Left ventricle myocardium inferior (tissue), 1 donor: ENCODE measurements at places on chromosomes 16 and 17. TPM values are rescaled to one million over a fixed set of nuclear protein-coding genes. Genes with fewer than 3 reads are reported as not detected.

Gene OR1F1
- not detected for total RNA-seq

Gene CA5A
- total RNA-seq = not detected

Gene C17orf100
- 0.69 TPM for total RNA-seq

Gene CLEC18B
- 0.30 TPM for total RNA-seq

- peaks cover 11% of the 10 kb centered on the region for H3K4me1 ChIP-seq
- DNase-seq = no peak
- H3K36me3 ChIP-seq = no peaks in the 10 kb centered on the region
- no peak overlapping the region for H3K4me3 ChIP-seq
- peaks cover 54% of the 10 kb centered on the region for H3K27me3 ChIP-seq
Measured at GRCh38 chr17:56777859-56778258, 55.9 kb downstream of the C17orf67 start.

DNA sequence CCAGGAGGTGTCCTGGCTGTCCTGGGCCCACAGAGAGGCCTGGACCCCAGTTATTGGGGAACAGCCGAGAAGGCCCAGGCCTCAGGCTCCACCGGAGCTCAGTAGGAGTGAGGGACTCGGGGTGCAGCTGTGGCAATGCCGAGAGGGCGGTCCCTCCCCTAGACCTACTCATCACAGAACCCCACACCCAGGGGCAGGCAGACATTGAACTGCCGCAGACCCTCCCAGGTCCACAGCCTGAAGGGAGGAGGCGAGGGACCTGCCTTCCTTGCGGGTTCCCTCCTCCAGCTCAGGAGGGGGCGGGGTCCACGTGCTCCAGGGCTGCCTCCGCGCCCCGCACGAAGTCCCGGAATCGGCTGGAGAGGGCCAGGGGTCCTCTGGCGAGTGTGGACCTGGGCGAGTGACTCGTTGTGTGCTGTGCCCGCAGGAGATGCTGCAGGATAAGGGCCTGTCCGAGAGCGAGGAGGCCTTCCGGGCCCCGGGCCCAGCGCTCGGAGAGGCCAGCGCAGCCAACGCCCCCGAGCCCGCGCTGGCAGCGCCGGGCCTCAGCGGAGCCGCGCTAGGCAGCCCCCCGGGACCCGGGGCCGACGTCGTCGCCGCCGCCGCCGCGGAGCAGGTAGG lies 3.9 kb downstream of the TBX4 start:
- no peak overlapping the region for H3K4me3 ChIP-seq
- DNase-seq = no peak
- H3K27me3 ChIP-seq = peaks cover 100% of the 10 kb centered on the region
- H3K27ac ChIP-seq = no peak overlapping the region

DNA sequence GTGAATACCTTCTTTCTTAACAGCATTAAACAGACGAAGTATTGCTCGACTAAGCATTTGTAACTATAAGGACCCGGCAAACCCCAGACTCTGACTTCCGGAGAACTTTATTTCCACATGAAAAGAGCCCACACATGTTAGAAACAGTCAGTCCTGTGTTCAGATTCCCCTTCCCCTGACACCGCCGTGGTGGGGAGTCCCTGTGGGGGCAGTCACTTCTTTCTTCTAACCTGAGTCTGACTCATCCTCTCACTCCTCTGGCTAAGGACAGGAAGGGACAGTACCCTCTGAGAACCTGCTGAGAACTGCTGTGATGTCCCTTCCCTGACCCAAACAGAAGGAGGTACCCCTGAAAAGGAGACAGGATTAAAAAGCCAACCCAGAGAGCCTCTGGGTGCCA lies 165.1 kb downstream of the XYLT1 start:
- H3K36me3 ChIP-seq = no peaks in the 10 kb centered on the region
- H3K4me1 ChIP-seq = peaks cover 11% of the 10 kb centered on the region
- H3K27ac ChIP-seq = no peak overlapping the region
- H3K4me3 ChIP-seq = no peak overlapping the region
- no peaks in the 10 kb centered on the region for H3K27me3 ChIP-seq

GRCh38 chr17:17024778-17025300 lies 17.4 kb upstream of the MPRIP start:
- peak; percentile 44 for DNase-seq
- H3K36me3 ChIP-seq = no peaks in the 10 kb centered on the region
- no peaks in the 10 kb centered on the region for H3K27me3 ChIP-seq

DNA sequence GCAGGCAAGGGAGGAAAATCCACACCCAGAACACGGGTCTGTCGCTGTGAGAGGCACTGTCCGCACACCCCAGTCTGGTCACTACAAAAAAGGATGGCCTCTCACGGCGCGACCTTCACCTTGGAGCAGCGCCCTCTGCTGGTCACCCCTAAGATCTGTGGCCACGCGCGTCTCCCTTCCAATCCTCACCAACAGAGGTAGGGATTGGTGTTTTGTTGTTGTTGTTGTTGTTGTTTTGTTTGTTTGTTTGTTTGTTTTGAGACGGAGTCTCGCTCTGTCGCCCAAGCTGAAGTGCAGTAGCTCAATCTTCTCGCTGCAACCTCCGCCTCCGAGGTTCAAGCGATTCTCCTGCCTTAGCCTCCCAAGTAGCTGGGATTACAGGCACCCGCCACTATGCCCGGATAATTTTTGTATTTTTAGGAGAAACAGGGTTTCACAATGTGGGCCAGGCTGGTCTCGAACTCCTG lies 15.0 kb upstream of the C17orf58 start:
- no peak overlapping the region for H3K27ac ChIP-seq
- peak; percentile 56 for DNase-seq
- no peaks in the 10 kb centered on the region for H3K36me3 ChIP-seq
- no peaks in the 10 kb centered on the region for H3K4me1 ChIP-seq
- H3K4me3 ChIP-seq = no peak overlapping the region

GRCh38 chr16:2460391-2460713 lies 443 bp downstream of the TEDC2 start:
- no peaks in the 10 kb centered on the region for H3K27me3 ChIP-seq
- peak overlapping the region; percentile 72 for H3K4me3 ChIP-seq
- H3K27ac ChIP-seq = peak overlapping the region; percentile 24
- no peaks in the 10 kb centered on the region for H3K36me3 ChIP-seq

- H3K4me3 ChIP-seq = no peak overlapping the region
- H3K27ac ChIP-seq = peak overlapping the region; percentile 35
- H3K36me3 ChIP-seq = peaks cover 52% of the 10 kb centered on the region
- peaks cover 35% of the 10 kb centered on the region for H3K4me1 ChIP-seq
- peak; percentile 66 for DNase-seq
- no peaks in the 10 kb centered on the region for H3K27me3 ChIP-seq
Measured at GRCh38 chr17:17886226-17886625, 49.4 kb upstream of the SREBF1 start.

GRCh38 chr16:53041320-53042051 lies 11.2 kb downstream of the CHD9NB start:
- H3K27ac ChIP-seq = peak overlapping the region; percentile 91
- H3K4me1 ChIP-seq = peaks cover 41% of the 10 kb centered on the region
- peaks cover 32% of the 10 kb centered on the region for H3K27me3 ChIP-seq
- H3K36me3 ChIP-seq = no peaks in the 10 kb centered on the region
- peak; percentile 90 for DNase-seq
